Osteoblast (primary cell): ENCODE measurements at places on chromosomes 7 and 10.

DNA sequence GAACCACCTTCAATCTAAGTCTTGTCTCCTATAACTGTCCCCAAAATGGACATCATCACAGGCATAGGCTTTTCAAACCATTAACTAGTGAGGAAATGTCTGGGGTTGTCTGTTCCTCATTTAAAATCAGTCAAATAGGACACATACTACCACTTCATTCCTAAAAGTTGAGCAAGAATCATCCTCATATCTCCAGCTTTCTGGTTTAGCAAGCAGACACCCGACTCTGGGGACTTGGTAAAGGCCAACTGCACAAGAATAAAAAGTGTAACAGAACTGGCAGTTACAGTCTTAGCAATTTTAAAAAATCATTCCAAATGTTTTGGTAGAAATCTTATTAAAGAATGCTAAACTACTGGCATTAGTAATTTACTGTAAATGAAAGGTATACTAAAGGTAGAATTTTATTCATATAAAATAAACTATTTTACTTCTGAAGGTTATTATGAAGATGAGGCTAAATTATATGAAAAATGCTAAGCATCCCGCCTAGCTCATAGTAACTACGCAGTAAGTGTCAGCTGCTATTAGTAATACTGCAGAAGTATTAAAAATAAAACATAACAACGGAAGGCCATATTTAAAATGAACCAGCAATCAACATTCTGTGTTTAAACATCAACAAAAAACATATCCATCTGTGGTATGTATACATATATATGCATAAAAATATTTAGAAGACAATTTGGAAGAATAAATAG is 60.8 kb downstream of the ZNF438 start:
- no peak overlapping the region for H3K4me3 ChIP-seq
- H3K27me3 ChIP-seq = no peaks in the 10 kb centered on the region
- no peaks in the 10 kb centered on the region for H3K36me3 ChIP-seq
- peak; percentile 9 for DNase-seq
- H3K27ac ChIP-seq = peak overlapping the region; percentile 16

- no peaks in the 10 kb centered on the region for H3K36me3 ChIP-seq
- no peaks in the 10 kb centered on the region for H3K27me3 ChIP-seq
- no peak overlapping the region for H3K4me3 ChIP-seq
- peaks cover 7% of the 10 kb centered on the region for H3K4me1 ChIP-seq
- no peak overlapping the region for H3K27ac ChIP-seq
- no peak for DNase-seq
Measured at GRCh38 chr7:90698616-90699015, 102.5 kb downstream of the CDK14 start.

GRCh38 chr10:10772874-10773508 is 244.7 kb upstream of the CELF2 start:
- no peak for DNase-seq
- no peaks in the 10 kb centered on the region for H3K36me3 ChIP-seq
- H3K4me3 ChIP-seq = no peak overlapping the region

- H3K36me3 ChIP-seq = no peaks in the 10 kb centered on the region
- H3K27me3 ChIP-seq = no peaks in the 10 kb centered on the region
Measured at GRCh38 chr7:81583090-81583489, 186.8 kb downstream of the HGF start.

DNA sequence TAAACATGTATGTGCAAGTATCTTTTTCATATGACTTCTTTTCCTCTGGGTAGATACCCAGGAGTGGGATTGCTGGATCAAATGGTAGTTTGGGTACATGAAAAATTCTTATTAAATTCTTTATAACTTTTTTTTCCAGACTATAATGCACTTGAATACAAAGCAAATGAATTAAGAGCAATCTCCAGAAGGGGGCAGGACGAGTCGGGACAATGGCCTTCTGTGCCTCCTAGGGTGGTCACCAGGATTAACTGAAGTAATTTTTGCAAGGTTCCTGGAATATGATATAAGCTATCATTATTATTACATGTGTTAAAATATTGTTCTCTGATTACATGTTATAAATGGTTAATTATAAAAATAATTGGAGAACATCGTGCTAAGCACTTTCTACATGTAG is 127.2 kb downstream of the PPP1R17 start:
- peaks cover 18% of the 10 kb centered on the region for H3K4me1 ChIP-seq
- H3K4me3 ChIP-seq = no peak overlapping the region
- peaks cover 19% of the 10 kb centered on the region for H3K36me3 ChIP-seq
- DNase-seq = peak; percentile 5
- no peaks in the 10 kb centered on the region for H3K27me3 ChIP-seq

DNA sequence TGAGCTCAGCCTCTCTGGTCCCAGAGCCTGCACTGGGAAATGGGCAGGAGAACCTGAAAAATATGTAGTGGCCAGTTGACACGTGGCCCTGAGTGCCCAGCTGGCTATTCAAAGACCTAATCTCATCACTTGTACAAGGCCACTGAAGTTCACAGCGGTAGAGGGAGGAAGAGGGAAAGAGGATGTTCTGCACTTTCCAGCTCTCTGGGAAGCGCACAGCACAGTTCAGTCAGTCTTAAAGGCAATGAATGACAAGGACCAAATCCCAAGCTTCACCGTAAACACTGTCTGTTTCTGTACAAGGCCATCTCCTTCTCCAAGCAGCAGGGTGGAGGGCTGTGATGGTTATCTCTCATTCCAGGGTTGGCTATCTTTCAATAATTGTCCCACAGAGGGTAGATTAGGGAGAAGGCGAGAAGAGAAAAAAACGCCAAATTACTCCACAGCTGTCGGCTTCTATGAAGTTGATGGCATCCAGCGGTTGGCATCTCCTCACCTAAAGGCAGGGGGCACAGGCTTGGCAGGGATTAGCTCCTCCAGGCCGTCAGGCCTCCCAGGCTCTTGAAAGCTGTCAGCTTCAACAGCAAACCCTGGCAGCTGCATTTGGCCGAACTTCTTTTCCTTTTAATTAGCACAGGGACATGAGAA is 10.6 kb downstream of the SFMBT2 start:
- H3K27ac ChIP-seq = no peak overlapping the region
- H3K4me3 ChIP-seq = no peak overlapping the region
- no peaks in the 10 kb centered on the region for H3K36me3 ChIP-seq
- DNase-seq = no peak
- no peaks in the 10 kb centered on the region for H3K4me1 ChIP-seq

GRCh38 chr10:63286754-63287264 is 153.7 kb downstream of the NRBF2 start:
- no peaks in the 10 kb centered on the region for H3K36me3 ChIP-seq
- H3K27ac ChIP-seq = no peak overlapping the region
- no peaks in the 10 kb centered on the region for H3K27me3 ChIP-seq
- H3K4me1 ChIP-seq = peaks cover 9% of the 10 kb centered on the region
- DNase-seq = no peak

GRCh38 chr7:816751-817671 is 15.3 kb upstream of the SUN1 start:
- H3K27me3 ChIP-seq = no peaks in the 10 kb centered on the region
- peak overlapping the region; percentile 65 for H3K27ac ChIP-seq
- H3K4me3 ChIP-seq = peak overlapping the region; percentile 88
- H3K36me3 ChIP-seq = no peaks in the 10 kb centered on the region

DNA sequence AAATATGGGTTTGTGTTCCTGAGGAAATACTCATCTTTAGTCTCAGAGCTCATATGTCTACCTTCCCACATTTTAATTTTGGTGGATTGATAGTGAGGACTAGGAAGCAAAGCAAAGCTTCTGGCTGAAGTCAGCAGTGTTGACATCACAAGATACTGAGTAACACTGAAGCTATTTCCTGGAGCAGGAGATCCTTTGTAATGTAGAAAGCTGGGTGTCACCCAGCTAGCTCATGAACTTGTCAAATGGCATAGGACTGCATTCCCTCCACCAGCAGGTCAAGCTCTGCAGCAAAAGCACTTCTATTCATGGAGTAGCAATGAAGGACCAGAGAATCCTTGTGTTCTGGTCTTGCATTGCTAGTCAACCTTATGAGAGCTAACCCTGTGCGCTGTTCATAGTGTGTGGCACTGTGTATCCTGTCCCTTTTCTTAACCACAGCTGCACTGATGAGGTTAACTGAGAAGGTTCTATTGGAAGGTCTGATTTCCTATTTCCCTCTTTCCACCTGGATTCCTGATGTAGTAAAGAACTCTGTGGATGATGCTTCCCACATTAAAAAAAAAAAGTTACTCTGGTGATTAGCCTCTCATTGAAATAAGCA is 94.8 kb upstream of the ZNF804B start:
- no peak overlapping the region for H3K27ac ChIP-seq
- H3K36me3 ChIP-seq = no peaks in the 10 kb centered on the region
- H3K4me3 ChIP-seq = no peak overlapping the region
- H3K27me3 ChIP-seq = no peaks in the 10 kb centered on the region

DNA sequence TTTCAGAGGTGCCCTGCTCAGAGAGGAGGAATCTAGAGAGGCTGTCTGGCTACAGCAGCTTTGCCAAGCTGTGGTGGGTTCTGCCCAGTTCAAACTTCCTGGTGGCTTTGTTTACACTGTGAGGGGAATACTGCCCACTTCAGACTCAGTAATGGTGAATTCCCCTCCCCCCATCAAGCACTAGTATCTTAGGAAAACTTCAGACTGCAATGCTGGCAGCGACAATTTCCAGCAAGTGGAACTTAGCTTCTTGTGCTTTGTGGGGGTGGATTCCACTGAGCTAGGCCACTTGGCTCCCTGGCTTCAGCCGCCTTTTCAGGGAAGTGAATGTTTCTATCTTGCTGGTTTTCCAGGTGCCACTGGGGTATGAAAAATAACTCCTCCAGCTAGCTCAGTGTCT is 42.8 kb downstream of the CYP2C8 start:
- no peaks in the 10 kb centered on the region for H3K27me3 ChIP-seq
- H3K4me1 ChIP-seq = no peaks in the 10 kb centered on the region
- DNase-seq = no peak
- H3K4me3 ChIP-seq = no peak overlapping the region

DNA sequence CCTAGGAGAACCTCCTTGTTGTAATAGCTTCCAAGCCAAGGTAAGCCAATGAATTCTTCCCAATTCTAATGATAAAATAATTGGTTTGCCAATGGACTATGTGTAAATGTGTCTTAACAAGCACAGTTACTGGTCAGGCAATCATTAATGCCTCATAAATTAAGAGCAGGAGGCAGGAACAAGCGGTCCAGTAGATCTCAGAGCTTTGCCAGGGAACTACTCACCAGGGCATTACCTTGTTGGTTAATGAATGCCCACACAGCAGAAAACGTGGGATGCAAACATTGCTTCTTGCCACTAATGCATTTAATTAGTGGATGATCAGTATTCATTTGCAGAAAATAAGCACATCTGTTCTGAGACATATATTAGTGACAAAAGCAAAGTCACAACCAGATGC is 26.7 kb upstream of the ZNF800 start:
- H3K4me1 ChIP-seq = no peaks in the 10 kb centered on the region
- no peaks in the 10 kb centered on the region for H3K27me3 ChIP-seq
- no peak overlapping the region for H3K27ac ChIP-seq
- no peak for DNase-seq
- no peaks in the 10 kb centered on the region for H3K36me3 ChIP-seq

DNA sequence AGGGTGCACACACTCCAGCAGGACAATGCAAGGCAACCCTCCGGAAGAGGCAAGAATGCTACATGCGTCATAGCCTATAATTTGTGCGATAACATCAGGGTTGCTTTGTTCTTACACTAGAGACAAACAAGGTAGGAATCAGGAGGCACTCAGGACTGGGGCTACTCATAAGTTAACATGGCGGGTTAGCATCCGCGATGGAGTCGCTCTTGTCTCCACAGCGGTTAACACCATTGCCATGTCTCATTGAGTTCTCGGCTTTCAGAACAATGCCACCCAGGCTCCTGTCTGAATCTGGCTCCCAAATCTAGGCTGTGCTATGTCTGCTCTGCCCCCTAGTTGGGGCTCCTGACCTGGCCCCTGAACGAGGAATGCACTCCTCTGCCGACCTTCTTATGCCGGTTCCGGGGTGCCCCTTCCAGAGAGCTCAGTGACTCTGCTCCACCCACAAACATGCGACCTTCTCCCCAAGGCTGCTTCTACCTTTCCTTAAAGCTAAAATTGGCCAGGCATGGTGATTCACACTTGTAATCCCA is 24.9 kb upstream of the SLF2 start:
- peaks cover 28% of the 10 kb centered on the region for H3K4me1 ChIP-seq
- H3K27ac ChIP-seq = no peak overlapping the region
- H3K27me3 ChIP-seq = no peaks in the 10 kb centered on the region
- H3K36me3 ChIP-seq = no peaks in the 10 kb centered on the region
- no peak overlapping the region for H3K4me3 ChIP-seq

DNA sequence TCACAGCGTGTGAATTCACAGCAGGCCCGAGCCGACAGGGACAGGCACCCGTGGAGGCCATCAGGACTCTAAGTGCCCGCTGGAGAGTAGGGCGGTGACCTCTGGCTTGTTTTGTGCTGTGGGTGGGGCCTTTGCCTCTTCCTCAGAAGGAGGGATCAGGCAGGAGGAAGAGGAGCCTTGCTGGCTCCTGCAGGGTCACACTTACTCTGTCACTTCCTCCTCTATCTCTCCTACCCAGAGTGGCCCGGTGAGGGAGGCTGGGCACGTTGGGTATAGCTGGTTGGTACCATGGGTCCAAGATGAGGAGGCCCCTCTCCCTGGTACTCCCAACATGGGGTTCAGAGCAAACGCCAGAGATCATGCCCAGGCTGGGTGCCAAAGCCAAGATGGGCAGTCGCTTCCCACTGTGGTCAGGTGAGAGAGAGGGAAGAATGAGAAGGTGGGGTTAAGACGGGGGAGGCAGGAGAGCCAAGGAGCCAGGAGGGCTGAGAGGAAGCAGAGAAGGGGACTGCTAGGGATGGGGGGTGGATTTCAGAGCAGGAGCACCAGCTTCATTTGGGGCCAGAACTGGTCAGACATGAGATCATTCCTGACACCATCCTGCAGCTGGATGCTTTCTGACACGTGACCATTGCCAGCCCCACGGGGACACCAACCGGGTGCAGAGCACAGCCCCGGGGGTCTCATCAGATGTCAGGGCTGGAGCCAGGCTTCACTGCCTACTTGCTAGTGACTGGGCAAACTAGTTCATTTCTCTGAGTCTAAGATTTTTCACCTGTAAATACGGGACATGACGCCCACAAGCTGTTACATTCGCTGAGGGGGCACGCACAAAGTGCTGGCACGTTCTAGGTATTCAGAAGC is 54.8 kb upstream of the CACUL1 start:
- H3K36me3 ChIP-seq = no peaks in the 10 kb centered on the region
- H3K4me1 ChIP-seq = no peaks in the 10 kb centered on the region
- H3K27me3 ChIP-seq = no peaks in the 10 kb centered on the region
- DNase-seq = no peak
- no peak overlapping the region for H3K27ac ChIP-seq

DNA sequence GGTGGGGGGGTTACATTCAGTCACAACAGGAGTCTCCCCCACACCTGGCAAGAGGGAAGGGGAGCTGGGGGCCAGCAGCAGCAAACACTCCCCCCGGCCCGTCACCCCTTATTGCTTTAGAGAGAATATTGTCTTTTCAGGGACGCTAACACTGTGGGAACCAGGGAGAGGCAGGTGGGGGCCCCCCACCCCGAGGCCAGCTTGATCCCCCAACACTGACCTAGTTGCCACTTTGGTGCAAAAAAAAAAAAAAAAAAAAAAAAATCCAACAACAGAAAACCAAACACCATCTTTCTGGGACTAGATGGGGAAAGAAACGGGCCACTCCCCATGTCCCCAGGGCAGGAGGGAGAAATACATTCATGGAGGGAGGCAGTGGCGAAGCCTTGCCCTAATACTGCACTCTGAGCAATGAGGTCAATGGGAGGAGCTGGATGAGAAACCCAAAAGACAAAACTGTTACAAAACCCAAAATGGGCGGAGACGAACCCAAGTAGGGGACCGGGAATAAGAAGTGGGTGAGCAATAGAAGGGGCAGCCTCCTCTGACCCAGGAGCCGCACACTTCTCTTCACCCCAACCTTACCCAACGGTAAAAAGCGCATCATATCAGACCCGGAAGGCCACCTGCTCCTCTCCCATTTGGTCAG is 6.5 kb downstream of the GNB2 start:
- H3K27me3 ChIP-seq = no peaks in the 10 kb centered on the region
- H3K4me1 ChIP-seq = peaks cover 3% of the 10 kb centered on the region
- H3K27ac ChIP-seq = no peak overlapping the region
- H3K36me3 ChIP-seq = peaks cover 56% of the 10 kb centered on the region
- peak; percentile 95 for DNase-seq
- no peak overlapping the region for H3K4me3 ChIP-seq

- no peaks in the 10 kb centered on the region for H3K4me1 ChIP-seq
Measured at GRCh38 chr10:107553470-107553869, 389.0 kb upstream of the SORCS1 start.
